ENCODE measurements at places on chromosomes 12 and 14. TPM values are rescaled to one million over a fixed set of nuclear protein-coding genes. Genes with fewer than 3 reads are reported as not detected.

DNA sequence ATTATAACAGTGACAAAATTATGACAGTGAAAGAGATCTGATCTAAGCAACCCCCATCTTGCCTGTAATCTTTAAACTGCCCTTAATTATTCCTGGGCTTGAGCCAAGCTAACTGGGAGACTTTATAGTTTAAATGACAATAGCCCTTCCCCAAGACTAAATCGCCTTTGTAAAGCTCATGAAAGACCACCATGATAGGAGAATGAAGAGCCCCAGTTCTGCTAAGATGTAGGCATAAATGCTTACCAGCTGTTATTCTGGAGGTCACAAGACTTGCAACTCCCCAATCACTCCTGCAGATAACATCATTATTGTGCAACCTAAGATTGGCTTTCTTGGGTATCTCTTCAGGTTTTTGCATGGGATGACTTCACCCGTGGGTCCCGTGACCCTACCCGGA, 599.7 kb downstream of the KCNH5 start:
- H3K27ac ChIP-seq = no peak overlapping the region
- H3K4me3 ChIP-seq = no peak overlapping the region
- no peak for DNase-seq
- H3K36me3 ChIP-seq = no peaks in the 10 kb centered on the region
- H3K27me3 ChIP-seq = no peaks in the 10 kb centered on the region

- no peaks in the 10 kb centered on the region for H3K36me3 ChIP-seq
- no peak overlapping the region for H3K4me3 ChIP-seq
- H3K4me1 ChIP-seq = no peaks in the 10 kb centered on the region
- H3K27me3 ChIP-seq = peaks cover 9% of the 10 kb centered on the region
These were observed 131.3 kb downstream of the IPO8 start for GRCh38 chr12:30564394-30564793.

EXOC3L4 gene
- total RNA-seq = 13.5 TPM

DNA sequence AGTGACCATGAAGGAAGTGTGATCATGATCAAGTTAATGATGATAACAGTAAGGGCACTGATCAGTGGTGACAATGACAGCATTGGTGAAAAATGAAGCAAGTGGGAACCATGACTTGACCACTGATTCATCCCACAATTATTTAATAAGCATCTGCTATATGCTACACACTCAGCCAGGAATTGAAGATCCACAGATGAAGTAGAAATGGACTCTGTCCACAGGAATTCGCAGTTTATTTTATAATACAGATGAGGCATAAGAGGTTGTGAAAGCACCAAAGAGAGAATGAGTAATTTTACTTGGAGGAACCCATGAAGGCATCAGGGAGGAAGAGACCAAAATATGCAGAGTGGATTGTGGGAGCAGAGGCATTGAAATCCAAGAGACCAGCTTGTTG, 33.8 kb upstream of the SMUG1 start:
- H3K36me3 ChIP-seq = no peaks in the 10 kb centered on the region
- no peak overlapping the region for H3K4me3 ChIP-seq
- peaks cover 16% of the 10 kb centered on the region for H3K27me3 ChIP-seq
- DNase-seq = no peak
- no peak overlapping the region for H3K27ac ChIP-seq

DNA sequence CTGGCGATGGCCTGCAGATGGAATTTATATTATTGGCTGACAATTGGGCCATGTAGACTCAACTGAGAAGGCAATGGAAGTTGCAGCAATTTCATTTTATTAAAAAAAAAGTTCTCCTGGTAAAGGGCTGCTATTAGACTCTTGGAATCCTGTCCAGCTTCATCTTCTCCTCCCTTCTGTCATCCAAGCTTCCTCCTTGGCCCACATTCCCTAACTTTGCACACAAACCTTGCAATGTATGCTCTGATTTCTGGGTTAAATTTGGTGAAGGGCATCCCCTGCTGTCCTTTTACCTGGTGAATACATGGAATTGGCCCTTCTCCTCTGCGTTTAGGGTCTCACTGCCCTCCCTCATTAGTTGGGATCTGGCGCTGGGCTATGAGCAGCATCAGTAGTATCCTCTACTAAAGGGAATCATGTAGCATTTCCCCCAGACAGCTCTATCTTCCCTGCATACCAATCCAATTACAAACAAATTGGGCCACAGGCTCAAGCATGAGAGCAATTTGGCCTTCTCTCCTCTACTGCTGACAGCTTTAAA, 336.9 kb downstream of the BMP4 start:
- no peaks in the 10 kb centered on the region for H3K27me3 ChIP-seq
- H3K4me1 ChIP-seq = peaks cover 13% of the 10 kb centered on the region

- H3K4me3 ChIP-seq = no peak overlapping the region
- no peak for DNase-seq
- H3K27me3 ChIP-seq = peaks cover 21% of the 10 kb centered on the region
- H3K4me1 ChIP-seq = no peaks in the 10 kb centered on the region
- H3K36me3 ChIP-seq = no peaks in the 10 kb centered on the region
These were observed 18.6 kb upstream of the EIF5 start for GRCh38 chr14:103315351-103315911.

LGMN gene
- total RNA-seq = 64.9 TPM

- no peak overlapping the region for H3K27ac ChIP-seq
- H3K4me1 ChIP-seq = peaks cover 9% of the 10 kb centered on the region
- DNase-seq = no peak
These were observed 130.5 kb downstream of the ZFP36L1 start for GRCh38 chr14:68662392-68662791.

- no peaks in the 10 kb centered on the region for H3K36me3 ChIP-seq
- no peaks in the 10 kb centered on the region for H3K4me1 ChIP-seq
- peaks cover 10% of the 10 kb centered on the region for H3K27me3 ChIP-seq
- no peak overlapping the region for H3K4me3 ChIP-seq
These were observed 23.0 kb upstream of the PRKAB1 start for GRCh38 chr12:119644930-119645329.

GRCh38 chr12:131280426-131280825, 326.7 kb downstream of the ADGRD1 start:
- no peak for DNase-seq
- H3K4me3 ChIP-seq = no peak overlapping the region
- H3K4me1 ChIP-seq = peaks cover 6% of the 10 kb centered on the region
- no peaks in the 10 kb centered on the region for H3K36me3 ChIP-seq
- H3K27me3 ChIP-seq = peaks cover 60% of the 10 kb centered on the region
- H3K27ac ChIP-seq = no peak overlapping the region

SLC39A2 gene
- not detected for total RNA-seq

- no peaks in the 10 kb centered on the region for H3K36me3 ChIP-seq
- no peak overlapping the region for H3K4me3 ChIP-seq
- H3K4me1 ChIP-seq = no peaks in the 10 kb centered on the region
These were observed 359.0 kb downstream of the NAV3 start for GRCh38 chr12:78189656-78190055.

MYF5 gene
- not detected for total RNA-seq

TPPP2 gene
- not detected for total RNA-seq

DNA sequence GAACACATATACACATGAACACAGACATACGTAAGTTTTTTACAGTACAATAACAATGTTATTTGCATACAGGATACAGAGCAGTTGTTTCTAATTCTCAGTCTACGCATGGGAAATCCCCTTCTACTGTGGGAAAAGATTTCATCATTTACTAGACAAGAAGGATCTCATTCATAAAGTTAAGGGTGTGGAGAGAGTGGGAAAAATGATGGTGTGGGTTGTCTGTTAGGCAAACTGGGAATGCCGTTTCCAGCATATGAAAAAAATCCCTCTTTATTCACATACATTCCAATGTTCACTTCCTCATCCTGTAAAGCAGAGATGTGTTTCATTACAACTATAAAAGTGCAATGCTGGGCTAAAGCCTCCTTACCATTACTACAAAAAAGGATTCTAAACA, 120.9 kb downstream of the SINHCAF start:
- no peaks in the 10 kb centered on the region for H3K27me3 ChIP-seq
- peak overlapping the region; percentile 80 for H3K27ac ChIP-seq
- H3K36me3 ChIP-seq = peaks cover 26% of the 10 kb centered on the region
- peak; percentile 41 for DNase-seq
- H3K4me1 ChIP-seq = peaks cover 64% of the 10 kb centered on the region

- H3K36me3 ChIP-seq = no peaks in the 10 kb centered on the region
- no peaks in the 10 kb centered on the region for H3K27me3 ChIP-seq
- H3K4me1 ChIP-seq = no peaks in the 10 kb centered on the region
- H3K4me3 ChIP-seq = no peak overlapping the region
These were observed 76.4 kb downstream of the FOXN4 start for GRCh38 chr12:109232731-109233130.

KRT83 gene
- total RNA-seq = not detected

- DNase-seq = no peak
- H3K4me1 ChIP-seq = no peaks in the 10 kb centered on the region
- no peaks in the 10 kb centered on the region for H3K36me3 ChIP-seq
These were observed 90.1 kb downstream of the DRAM1 start for GRCh38 chr12:101967506-101967905.

FAR2 gene
- total RNA-seq = 24.0 TPM

KRT74 gene
- not detected for total RNA-seq

- no peaks in the 10 kb centered on the region for H3K27me3 ChIP-seq
- H3K36me3 ChIP-seq = peaks cover 24% of the 10 kb centered on the region
- H3K27ac ChIP-seq = peak overlapping the region; percentile 12
- H3K4me3 ChIP-seq = peak overlapping the region; percentile 97
- peaks cover 13% of the 10 kb centered on the region for H3K4me1 ChIP-seq
These were observed 932 bp downstream of the ADCY6 start for GRCh38 chr12:48787791-48788523.
